Tibial nerve (tissue), 4 donors: ENCODE measurements at places on chromosomes 12 and 14. TPM values are rescaled to one million over a fixed set of nuclear protein-coding genes. Genes with fewer than 3 reads are reported as not detected.

- no peak for DNase-seq
Observed at GRCh38 chr12:124233846-124234640, 60.9 kb upstream of the RFLNA start.

The RGS6 gene
- total RNA-seq: 57.1 TPM

DNA sequence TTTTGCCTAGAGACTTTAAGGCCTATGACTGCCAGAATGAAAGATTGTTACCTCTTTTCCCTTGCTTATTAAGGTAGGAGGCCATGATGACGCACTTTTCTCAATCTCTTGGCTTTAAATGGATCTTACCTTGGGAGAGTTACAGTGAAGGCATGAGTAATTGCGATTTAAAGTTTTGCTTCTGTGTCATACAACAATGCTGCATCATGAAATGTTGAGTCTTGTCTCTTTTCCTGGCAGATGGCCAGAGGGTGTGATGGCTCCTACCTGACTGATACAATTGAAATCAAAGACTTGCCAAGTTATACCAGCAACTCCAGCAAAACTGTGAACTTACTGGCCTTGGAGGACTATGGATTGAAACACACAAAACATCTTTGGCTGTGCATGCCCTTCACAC is 17.2 kb upstream of the LRRK2 start:
- DNase-seq: no peak

DNA sequence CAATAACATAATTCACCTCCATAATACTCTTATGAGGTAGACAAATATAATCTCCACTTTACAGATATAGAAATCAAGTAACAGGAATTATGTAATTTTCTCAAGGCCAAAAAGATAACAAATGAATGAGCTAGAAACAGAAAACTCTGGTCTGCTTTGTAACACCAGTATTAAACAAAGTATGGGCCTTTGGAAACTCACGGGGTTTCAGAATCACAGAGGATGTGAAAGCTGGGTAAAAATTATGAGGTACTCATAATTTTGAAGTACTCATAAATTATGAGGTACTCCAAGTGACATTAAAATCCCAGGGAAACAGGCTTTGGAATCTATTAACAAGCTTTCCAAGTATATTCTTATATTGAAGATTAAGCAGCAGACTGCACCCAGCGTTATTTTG is 140.2 kb downstream of the MED13L start:
- no peak for DNase-seq

- no peak for DNase-seq
Observed at GRCh38 chr14:104968541-104969401, 9.4 kb downstream of the AHNAK2 start.

The GXYLT1 gene
- 23.1 TPM for total RNA-seq

GRCh38 chr12:104049903-104050356 is at the start of gene GLT8D2:
Gene GLT8D2, minus strand, starts transcription at chr12:104050187. Its CDS starts 30,539 bp downstream, at chr12:104019648.
- DNase-seq: peak; percentile 56

DNA sequence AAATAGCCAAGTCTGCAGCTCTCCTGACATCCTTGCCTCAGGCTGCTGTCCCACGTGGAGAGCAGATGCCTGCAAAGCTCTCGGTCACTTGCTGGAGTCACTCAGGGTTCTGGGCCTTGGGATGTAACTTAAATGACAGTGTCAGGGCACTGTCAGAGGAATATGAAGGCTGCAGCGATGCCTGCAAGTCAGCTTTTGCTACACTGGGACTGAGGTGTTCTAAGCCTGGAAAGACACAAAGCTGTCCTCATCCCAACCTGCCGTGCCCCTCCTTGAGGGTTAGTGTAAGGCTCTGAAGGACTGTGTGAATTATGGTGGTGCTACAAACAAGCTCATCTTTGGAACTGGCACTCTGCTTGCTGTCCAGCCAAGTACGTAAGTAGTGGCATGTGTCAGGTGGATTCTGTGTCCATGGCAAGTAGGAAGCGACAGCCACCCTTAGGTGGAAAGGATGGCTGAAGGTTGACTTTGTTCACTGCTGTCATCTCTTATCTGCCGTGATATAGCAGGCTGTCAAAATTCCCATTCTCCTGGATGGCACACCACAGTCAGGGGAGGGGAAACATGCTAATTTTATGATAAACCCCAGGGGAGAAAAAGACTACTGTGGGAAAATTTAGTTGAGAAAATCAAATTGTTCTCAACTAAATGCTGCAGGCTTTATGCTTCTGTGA is 79.9 kb downstream of the DAD1 start:
- DNase-seq: no peak

DNA sequence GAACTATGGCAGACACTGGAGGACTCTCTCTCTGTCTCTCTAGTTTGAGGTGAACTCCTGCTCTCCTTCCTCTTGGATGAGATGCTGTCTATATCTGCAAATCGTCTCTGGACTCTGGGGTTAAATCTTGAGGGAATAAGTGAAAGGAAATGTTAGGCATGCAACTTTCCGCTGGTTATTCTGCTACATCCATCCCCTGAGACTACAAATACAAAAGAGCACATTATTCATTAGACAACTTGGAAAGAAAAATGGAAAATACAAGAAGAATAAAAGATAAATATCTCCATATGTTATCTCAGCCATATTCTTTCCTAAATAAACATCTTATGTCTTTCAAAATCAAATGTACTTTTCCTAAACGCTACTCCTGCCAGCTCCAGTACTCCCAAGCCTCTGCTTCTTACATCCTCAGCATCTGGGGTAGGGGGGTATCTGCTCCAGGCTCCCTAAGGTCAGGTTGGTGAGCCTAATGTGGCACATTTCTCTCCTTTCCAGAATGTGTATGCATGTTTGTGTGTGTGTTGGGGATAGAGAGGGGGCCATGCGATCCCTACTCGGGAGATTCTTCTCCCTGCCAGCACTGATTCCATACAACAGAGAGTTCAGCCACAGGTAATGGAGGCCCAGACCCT is 102.9 kb upstream of the FSCB start:
- no peak for DNase-seq

The RIPK3 gene
- 4.0 TPM for total RNA-seq

DNA sequence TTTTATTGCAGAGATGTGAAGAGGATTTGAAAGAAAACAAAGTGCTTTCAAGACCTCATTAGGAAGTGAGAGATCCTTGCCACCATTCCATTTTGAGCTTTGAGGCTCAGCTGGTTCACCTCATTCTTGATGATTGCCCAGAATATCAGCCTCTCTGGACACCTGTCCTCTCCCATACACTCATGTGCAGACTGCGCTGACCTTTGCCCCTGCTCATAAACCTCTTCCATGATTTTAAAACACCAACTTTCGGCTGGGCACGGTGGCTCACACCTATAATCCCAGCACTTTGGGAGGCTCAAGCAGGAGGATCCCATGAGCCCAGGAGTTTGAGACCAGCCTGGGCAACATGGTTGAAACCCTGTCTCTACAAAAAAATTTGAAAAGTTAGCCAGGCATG is 8.9 kb downstream of the COX14 start:
- DNase-seq: no peak

- peak; percentile 67 for DNase-seq
Observed at GRCh38 chr12:27554421-27555186, 30.6 kb downstream of the PPFIBP1 start.

DNA sequence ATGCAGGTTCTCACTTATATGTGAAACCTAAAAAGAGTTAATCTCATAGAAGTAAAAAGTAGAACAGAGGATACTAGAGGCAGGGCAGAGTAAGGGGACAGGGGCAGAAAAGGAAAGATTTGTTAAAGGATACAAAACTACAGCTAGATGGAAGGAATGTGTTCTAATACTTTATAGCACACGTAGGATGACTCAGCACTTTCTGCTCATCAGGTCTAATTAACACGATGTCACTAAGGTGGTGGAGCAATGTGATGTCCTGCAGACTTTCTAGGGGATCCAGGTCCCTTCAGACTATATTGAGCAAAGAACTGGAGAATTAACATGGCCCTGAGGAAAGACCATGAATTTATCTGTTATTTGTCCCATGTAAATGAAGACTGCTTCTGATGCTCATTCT is 80.8 kb upstream of the CMKLR1 start:
- no peak for DNase-seq

- no peak for DNase-seq
Observed at GRCh38 chr14:66135831-66136230, 350.3 kb upstream of the CCDC196 start.

The CLEC4D gene
- total RNA-seq: not detected

GRCh38 chr14:79856381-79856780 is 354.9 kb downstream of the DIO2 start:
- no peak for DNase-seq

DNA sequence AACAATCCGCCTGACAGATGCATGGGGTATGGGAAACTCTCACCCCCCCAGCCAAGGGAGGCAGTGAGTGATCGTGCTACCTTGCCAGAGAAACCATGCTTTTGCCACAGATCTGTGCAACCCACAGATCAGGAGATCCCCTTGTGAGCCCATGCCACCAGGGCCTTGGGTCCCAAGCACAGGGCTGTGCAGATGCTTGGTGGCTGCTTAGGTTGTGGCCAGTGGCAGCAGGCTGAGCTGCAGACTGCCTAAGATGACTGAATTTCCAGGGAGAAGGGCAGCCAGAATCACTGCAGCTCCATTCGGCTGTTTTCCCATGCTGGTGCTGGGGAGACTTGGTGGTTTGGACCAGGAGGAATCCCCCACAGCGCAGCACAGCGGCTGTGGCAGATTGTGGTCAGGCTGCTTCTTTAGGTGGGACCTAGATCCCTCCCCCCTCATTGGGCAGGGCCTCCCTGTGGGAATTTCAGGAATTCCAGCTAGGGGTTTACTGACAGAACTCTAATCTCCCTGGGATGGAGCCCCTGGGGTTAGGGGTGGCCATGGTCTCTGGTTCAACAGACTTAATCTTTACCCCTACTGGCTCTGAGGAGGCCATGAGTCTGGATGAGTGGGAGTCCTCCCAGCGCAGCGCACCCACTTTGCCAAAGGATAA is 264.6 kb upstream of the DAAM1 start:
- DNase-seq: no peak

- DNase-seq: no peak
Observed at GRCh38 chr12:132510111-132510724, 20.3 kb downstream of the FBRSL1 start.

The PRPF40B gene
- total RNA-seq: 36.0 TPM

DNA sequence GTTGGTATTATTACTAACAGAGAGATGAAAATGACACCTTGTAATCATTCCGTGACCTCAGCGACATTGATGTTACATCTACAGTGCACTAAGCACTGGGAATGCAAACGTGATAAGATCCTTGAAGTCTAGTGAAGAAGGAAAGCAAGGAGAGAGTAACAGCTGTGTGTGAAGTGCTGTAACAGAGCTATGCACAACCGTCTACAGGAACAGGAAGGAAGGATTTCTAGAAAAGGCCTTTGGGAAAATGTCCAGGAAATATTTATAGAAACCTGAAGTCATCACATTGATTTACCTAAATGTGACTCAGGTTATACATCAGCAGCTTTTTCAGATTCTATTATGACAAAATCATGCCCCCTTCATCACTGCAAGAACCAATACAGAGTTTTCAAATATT is 304.2 kb upstream of the AMIGO2 start:
- no peak for DNase-seq
